ENCODE measurements at places on chromosomes 7 and 10. TPM values are rescaled to one million over a fixed set of nuclear protein-coding genes. Genes with fewer than 3 reads are reported as not detected.

DNA sequence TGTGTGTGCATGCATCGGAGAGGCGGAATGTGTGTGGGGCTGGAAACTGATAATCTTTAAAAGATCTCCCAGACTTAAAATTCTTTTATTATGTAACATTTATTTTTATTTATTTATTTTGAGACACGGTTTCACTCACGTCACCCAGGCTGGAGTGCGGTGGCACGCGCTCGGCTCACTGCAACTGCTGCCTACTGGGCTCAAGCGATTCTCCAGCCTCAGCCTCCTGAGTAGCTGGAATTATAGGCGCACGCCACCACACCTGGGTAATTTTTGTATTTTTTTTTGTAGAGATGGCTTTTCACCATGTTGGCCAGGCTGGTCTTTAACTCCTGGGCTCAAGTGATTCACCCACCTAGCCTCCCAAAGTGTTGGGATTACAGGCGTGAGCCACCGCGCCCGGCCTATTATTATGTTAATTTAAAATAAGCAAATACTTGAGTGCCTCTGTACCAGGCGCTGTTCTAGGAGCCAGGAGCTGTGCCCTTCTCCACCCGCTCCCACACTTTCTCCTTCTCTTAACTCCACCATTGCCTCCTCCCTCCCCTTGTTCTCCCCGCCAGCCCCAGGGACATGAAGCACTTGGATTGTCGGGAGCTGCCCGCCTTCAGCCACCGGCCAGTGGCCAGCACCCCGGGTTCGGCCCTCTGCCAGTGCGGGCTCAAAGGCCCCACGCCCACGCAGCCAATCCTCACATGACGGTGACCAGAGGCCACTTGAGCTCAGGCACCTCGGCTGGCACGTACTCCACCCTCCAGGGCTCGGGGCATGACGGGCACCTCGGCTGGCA, 163.6 kb downstream of the DNAJB6 start:
- DNase-seq, result no peak

GRCh38 chr10:72253578-72253977, 20.1 kb upstream of the DDIT4 start:
- DNase-seq, result no peak

DNA sequence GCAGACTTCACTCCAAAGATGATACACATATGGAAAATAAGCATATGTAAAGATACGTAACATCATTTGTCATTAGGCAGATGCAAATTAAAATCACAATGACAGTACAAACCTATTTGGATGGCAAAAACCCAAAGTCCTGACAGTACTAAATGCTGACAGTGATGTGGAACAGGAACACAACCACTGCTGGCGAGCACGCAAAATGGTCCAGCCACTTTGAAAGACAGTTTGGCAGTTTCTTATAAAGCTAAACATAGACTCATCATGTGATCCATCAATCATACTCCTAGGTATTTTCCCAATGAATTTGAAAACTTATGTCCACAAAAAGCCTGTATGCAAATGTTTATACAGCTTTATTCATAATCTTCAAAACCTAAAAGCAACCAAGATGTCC, 200.7 kb downstream of the RAMP3 start:
- no peak for DNase-seq

DNA sequence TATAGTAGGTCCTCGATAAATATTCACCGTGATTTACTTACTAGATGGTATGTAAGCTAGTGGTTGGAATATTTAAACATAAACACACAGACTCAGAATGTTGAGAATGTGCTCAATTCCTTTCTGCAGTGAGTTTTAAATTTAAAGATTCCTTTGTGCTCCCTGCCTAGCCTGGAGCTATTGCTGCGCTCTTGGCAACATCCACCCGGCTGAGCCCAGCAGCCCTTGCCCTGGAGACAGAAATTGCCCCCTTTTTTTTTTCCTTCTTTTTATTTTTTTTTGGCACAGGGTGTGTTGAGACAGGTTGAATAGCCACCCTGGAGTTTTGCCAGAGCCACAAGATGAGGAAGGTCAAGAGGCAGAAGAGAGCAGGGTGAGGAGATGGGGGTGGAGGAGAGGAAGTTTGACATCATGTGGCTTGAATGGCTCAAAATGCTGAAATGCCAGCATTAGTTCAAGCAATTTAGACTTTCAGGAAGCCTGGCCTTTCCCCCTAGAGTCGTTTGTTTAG, 180.8 kb downstream of the PRKCQ start:
- DNase-seq, result no peak

DNA sequence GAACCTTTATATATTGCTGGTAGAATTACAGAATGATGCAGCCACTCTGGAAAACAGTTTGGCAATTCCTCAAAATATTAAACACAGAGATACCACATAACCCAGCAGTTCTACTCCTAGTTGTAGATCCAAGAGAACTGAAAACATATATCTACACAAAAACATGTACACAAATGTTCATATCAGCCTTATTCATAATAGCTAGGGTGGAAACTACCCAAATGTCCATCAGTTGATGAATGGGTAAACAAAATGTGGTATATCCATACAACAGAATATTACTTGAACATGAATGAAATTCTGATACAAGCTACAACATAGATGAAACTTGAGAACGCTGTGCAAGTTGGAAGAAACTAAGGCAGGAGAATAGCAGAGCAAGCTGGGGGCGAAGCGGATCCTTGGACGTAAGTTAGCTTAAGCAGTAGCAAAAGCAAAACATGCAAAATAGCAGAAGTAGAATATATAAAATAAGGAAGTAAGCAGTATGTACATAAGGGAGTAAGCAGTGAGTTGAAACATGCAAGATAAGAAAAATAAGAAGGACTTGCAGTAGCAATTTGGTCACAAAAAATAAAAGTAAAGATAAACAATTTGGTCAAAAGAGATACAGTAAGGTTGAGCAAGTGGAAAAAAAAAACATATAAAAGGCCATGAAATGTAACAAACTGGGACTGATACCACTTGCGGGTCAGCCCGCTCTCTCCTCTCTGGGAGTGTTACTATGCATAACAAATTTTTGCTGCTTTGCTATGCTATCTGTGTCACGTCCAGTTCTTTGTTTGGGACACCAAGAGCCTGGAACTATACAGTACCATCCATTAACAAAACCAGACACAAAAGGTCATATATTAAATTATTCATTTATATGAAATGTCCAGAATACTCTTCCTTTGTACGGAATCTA, 18.0 kb upstream of the HILPDA start:
- DNase-seq, result no peak

DNA sequence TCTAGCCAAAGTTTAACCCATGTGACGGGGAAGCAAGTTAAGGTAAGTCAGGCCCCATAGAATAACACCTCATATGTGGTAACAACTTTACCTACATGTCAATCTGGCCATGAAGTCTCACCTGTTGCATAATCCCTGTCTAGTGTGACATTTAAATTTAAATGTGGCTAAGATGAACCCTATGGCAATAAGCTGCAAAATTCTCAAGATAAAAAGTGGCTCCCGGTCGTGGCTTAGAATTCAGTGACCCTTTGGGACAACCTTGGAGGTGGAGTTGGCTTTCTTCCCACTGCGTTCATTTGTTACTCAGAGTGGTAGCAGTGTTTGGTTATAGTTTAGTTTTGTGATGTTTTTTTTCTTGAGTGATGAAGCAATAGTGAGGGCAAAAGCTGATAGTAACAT, 90.6 kb downstream of the ARID5B start:
- peak; percentile 55 for DNase-seq

GRCh38 chr7:132789281-132789680, 213.0 kb upstream of the PLXNA4 start:
- DNase-seq, result no peak

- DNase-seq, result no peak
These were observed 777 bp downstream of the RUNDC3B start for GRCh38 chr7:87628780-87629569.

DNA sequence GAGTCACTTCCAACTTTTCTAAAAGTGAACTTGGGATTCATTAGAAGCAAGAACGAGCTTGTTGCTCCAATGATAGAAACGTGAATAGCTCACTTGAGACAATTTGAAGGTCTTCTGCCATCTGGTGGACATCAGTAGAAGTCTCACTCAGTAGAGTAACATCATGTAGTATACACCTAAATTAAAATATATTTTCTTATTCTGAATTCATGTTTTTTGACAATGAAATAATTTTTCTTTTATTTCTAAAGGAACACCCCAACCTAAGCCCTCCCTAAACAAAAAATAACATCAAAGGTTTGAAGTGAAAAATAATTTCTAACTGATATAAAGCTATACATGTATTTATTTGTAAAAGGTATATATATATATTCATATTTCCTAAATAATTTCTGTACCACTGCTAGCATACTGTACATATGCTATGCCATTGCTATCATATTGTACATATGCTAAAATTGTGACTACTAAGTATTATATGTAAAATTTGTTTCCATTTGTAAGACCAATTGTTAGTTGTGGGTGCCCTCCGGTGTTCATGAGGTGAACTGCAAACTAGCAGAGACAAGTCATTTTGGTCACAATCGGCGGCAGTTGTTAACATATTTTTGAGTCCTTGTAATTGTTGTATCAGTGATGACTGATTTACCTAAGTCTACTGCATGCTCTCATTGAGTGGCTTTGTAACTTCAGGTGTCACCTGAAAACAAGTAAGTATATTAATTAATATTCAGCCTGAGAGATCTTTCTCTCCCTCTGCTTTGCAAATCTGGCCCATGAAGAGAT, 121.9 kb downstream of the PTPRZ1 start:
- peak; percentile 60 for DNase-seq

GRCh38 chr7:135834266-135834665, 85.7 kb upstream of the FAM180A start:
- DNase-seq, result no peak

DNA sequence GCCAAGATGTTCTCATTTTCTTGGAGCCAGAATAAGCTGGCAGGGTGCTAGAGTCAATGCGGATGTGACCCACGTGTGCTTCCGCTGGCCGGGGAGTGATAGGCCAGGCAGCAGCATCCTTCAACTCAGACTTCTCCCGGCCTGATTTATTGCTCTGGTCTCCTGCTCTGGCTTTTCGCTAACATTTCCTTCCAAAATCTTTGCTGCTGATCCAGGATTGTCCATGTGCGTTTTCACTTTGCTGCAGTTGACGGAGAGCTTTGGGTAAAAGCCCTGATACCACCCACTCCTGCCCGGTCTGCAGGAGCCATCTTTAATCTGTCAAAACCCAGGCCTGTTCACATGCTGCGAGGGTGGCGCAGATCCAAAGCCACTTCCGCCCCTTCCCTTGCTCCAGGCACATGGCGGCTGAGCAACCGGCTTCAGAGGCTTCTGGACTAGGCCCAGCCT, 106.8 kb downstream of the CYP26A1 start:
- DNase-seq, result peak; percentile 89

- no peak for DNase-seq
These were observed 5.5 kb downstream of the DNTT start for GRCh38 chr10:96309628-96310320.

GRCh38 chr10:84415539-84416244, 87.3 kb downstream of the CCSER2 start:
- no peak for DNase-seq

The SFTPA1 gene
- not detected for polyA plus RNA-seq

The CYP3A4 gene
- polyA plus RNA-seq, result not detected

The CXCL12 gene
- 203 TPM for polyA plus RNA-seq

The FGF8 gene
- polyA plus RNA-seq, result not detected

The C10orf143 gene
- polyA plus RNA-seq, result 4.1 TPM

The SMARCD3 gene
- 107 TPM for polyA plus RNA-seq

The GOLGA7B gene
- 0.20 TPM for polyA plus RNA-seq

The TMEM270 gene
- polyA plus RNA-seq, result not detected

The FXYD4 gene
- polyA plus RNA-seq, result 2.2 TPM

The LZTS2 gene
- 59.1 TPM for polyA plus RNA-seq

The TFR2 gene
- 1.4 TPM for polyA plus RNA-seq

Measured in muscle of back (tissue), 13 donors.